ENCODE measurements at places on chromosomes 13 and 19. TPM values are rescaled to one million over a fixed set of nuclear protein-coding genes. Genes with fewer than 3 reads are reported as not detected.

The ADGRL1 gene
- polyA plus RNA-seq = 1.7 TPM

The DMKN gene
- 71.8 TPM for polyA plus RNA-seq

DNA sequence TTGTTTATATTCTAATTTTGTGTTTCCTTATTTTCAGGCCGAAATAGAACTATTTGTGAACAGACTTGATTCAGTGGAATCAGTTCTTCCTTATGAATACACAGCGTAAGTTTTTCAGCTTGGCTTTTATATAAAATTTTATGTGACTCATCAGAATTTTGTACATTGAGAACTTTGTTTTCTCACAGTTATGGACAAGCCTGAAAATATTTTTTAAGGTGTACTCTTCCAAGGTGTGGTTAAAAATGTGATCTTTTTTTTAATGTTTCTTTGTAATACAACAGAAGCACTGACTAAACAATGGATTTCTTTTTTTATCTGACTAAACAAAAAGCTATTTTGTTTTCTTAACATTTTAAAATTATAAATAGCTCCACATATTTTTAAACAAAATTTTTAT is 16.3 kb downstream of the TM9SF2 start:
- DNase-seq = no peak

DNA sequence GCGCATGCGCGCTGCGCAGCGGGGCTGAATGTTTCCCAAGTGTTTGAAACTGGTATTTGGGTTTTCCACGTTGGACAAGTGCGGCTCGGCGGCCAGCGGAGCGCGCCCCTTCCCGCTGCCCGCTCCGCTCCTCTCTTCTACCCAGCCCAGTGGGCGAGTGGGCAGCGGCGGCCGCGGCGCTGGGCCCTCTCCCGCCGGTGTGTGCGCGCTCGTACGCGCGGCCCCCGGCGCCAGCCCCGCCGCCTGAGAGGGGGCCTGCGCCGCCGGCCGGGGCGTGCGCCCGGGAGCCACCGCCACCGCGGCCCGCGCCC is at the start of gene ING1:
Gene ING1, plus strand, starts transcription at position 59 of the 311 bp plus-strand sequence. CDS start 450 bp downstream, outside the sequence.
- DNase-seq = no peak

DNA sequence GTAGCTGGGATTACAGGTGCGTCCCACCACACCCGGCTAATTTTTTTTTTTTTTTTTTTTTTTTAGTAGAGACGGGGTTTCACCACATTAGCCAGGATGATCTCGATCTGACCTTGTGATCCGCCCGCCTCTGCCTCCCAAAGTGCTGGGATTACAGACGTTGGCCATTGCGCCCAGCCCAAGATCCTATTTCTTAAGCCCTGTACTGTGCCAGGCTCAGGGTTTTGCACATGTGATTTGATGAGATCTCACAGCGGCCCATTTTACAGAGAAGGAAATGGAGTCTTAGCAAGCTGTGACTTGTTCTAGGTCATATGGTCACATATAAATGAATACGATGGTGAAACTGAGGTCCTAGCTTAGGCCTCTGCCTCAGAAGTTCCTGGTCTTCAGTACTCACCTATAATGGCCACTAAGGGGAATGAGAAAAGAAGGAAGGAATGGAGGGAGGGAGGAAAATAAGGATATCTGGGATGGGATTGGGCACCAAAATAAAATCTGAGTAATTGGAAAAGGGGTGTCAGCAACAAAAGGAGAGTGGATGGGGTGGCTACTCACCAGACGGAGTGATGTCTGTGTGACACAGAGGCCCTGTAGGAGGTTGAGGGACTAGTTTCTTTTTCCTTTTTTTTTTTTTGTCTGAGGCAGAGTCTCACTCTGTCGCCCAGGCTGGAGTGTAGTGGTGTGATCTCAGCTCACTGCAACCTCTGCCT is 1.3 kb downstream of the OSCAR start:
- no peak for DNase-seq

- no peak for DNase-seq
Measured at GRCh38 chr19:52307275-52307674, 10.3 kb downstream of the ZNF480 start.

The FGF9 gene
- polyA plus RNA-seq = not detected

DNA sequence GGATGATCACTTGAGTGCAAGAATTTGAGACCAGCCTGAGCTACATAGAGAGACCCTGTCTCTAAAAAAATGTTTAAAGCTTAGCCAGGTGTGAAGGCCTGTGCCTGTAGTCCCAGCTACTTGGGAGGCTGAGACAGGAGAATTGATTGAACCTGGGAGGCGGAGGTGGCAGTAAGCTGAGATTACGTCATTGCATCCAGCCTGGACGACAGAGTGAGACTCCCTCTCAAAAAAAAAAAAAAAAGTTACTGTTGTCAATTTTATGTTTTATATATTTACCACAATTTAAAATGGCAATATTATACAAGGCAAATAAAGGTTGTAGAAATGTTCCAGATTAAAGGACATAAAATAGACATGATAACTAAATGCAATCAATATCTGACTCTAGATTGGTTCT is 29.2 kb downstream of the WDR87 start:
- DNase-seq = no peak

GRCh38 chr13:40439928-40440327 is 226.5 kb downstream of the FOXO1 start:
- no peak for DNase-seq

DNA sequence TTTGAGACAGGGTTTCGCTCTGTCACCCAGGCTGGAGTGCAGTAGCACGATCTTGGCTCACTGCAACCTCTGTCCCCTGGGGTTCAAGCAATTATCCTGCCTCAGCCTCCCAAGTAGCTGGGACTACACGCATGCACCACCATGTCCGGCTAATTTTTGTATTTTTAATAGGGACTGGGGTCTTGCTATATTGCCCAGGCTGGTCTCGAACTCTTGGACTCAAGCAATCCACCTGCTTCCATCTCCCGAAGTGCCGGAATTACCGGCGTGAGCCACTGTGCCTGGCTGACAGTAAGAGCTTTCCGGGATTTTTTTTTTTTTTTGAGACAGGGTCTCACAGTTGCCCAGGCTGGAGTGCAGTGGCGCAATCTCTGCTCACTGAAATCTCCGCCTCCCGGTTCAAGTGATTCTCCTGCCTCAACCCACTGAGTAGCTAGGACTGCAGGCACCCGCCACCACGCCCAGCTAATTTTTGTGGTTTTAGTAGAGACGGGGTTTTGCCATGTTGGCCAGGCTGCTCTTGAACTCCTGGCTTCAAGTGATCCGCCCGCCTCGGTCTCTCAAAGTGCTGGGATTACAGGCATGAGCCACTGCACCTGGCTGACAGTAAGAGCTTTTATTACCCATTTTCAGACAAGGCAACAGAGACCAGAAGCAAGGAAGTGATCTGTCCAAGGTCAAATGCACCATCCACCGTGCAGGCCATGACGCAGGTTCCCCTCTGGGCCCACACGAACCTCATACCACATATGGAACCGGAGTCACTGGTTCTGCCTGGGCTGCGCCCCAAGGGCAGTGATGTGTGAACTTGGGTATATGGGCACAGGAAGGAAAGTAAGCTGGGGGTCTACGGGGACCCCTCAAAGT is 21.0 kb downstream of the RFX1 start:
- peak; percentile 18 for DNase-seq

DNA sequence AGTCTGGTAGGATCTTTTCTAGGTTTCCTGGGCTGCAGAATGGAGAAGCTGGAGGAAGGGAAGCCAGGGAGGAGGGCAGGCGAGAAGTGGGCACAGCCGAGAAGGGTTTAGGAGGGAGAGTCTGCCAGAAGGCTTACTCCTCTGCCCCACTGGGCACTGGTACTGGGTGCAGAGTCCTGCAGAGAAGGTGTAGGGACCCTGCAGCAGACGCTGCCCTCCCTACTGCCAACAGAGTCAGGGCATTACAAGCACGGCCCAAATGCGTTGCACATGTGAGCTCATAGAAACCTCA is 726 bp upstream of the PEPD start:
- DNase-seq = no peak

The PLEKHF1 gene
- 2.9 TPM for polyA plus RNA-seq

- DNase-seq = no peak
Measured at GRCh38 chr13:28434926-28435325, 60.0 kb downstream of the FLT1 start.

The ENOX1 gene
- polyA plus RNA-seq = 0.05 TPM
